ELF-1 (cell line): ENCODE measurements at places on chromosomes 7 and 10.

DNA sequence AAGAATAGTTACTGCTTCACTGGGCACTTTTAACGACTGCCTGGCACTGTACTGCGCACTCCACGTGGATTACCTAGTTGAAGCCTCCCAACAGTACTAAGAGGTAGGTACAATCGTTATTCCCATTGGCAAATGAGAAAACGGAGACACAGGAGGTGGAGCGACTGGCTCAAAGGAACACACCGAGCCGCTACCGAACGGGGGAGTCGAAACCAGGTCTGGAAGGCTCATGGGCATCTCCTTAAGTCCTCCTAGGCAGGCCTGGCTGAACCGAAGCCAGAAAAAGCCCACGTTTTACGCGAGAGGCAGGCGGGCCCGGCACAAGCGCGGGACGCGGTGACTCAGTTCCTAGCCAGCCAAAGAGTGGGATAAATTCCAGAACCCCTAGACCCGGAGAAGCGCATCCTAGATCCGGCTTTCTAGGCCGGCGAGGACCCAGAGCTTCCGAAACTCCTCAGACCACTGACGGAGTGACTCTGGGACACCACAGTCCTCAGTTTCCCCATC, 472 bp downstream of the PDAP1 start:
- DNase-seq, result no peak

- no peak for DNase-seq
Observed at GRCh38 chr10:69890065-69890847, 88.5 kb downstream of the COL13A1 start.

DNA sequence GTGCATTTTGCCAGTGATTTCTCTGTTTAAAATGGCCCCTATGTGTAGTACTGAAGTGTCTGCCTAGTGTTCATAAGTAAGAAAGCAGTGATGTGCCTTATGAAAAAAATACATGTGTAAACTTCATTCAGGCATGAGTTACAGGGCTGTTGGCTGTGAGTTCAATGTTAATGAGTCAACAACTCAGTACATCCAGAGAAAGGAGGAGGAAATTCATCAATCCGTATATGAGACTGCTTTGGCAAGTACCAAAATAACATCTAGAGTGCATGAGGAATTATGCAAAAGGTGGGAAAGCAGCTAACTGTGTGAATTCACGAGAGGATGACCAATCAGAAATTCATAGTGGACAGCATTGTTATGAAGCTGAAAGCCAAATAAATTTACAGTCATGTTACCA, 255.6 kb downstream of the ZEB1 start:
- no peak for DNase-seq

DNA sequence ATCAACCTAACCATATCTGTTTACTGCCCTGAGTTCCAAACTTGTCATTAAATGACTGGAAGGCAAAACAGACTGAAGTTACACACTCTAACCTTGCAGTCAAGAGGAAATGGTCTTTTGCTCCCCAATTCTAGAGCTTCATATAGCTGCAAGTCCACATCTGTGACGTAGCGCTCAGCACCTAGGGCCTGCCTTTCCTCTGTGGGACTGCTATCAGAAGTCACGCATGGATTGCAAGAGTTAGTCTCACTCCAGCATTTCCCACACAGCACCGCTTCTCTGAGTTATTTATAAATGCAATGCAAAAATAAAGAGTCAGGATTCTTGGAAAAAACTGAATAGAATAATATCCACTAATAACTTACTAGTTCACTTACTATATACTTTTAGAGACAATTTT, 96.9 kb downstream of the ELMO1 start:
- no peak for DNase-seq

DNA sequence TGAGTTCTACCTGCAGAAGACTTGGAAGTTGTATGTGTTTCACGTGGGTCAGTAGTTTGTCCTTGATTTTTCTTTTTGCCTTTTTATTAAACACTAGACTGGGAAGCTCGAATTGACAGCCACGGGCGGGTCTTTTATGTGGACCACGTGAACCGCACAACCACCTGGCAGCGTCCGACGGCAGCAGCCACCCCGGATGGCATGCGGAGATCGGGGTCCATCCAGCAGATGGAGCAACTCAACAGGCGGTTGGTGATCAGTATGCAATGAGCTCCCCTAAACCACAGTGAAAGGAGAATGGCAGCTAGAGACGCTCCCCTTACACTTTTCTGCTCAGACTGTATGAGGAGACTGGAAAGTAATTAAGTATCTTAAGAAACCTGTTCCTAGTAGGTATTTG, 126.7 kb upstream of the STK17A start:
- no peak for DNase-seq

- DNase-seq, result no peak
Observed at GRCh38 chr7:130473289-130473688, 18.6 kb upstream of the MEST start.

- DNase-seq, result no peak
Observed at GRCh38 chr10:6195846-6196245, 6.9 kb upstream of the PFKFB3 start.

GRCh38 chr7:95267754-95268153, 56.6 kb downstream of the PON1 start:
- no peak for DNase-seq
